ENCODE measurements at places on chromosomes 3 and 15.

DNA sequence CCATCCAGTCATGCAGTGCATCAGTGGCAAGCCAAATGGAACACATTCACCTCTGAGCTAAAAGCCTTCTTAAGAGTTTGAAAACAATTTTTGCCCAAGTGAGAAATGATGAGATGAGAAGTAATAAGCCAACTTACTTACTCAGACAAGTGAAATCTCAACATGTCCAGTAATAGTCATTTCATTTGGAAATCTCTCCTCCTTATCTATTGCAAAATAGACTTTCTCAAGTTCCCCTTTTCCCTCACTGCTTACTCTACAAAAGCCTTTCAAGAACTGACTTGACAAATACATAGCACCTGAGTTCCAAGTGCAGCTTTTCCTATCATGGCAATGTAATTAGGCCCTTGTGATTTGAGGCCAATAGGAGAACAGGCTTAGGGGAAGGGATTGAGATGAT, 282.3 kb downstream of the SLC9A9 start:
- no peak for DNase-seq

DNA sequence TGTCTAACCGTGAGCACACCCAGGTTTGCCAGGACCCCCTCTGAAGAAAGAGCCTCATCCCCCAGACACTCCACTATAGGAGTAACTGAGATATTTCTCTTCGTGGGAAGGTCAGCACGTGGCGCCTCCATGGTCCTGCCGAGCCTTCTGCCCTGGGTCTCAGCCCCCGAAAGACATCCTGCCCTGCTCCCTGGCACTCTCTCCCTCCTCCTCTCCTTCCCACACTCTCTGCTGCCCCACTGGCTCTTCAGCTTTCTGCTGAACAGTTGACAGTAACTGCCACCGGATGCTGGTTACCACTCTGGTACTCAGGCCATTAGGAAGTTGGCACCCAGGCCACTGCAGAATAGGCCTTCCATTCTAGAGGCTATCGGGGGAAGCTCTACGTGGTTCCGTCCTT, 185.2 kb downstream of the UACA start:
- peak; percentile 7 for DNase-seq

- no peak for DNase-seq
Observed at GRCh38 chr3:52279596-52279995, 1.1 kb upstream of the WDR82 start.

DNA sequence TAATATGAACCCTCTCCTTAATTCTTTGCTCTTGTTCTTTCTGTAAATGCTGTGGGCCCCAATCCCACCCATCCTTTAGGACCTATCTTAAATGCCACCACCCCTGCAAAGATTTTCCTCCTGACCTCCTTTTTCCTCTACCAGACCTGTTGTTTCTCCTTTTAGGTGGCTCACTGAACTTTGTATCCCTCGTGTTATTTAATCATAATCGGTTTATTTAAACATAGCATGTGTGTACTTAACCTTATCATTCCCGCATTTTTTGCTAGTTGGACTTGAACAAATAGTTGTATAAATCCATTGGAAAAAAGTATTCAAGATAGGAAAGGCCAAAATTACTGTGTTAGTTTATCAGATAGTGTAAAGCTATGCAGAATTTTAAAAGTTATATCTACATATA, 988 bp upstream of the NFKBIZ start:
- DNase-seq = no peak

All from stimulated activated CD8-positive, alpha-beta memory T cell treated with anti-CD3 and anti-CD28 coated beads, Interleukin-4, amount 100 ng/mL, for 48 hours (primary cell).